ELR (cell line): ENCODE measurements at places on chromosomes 16 and 17.

- DNase-seq, result no peak
Observed at GRCh38 chr17:66830451-66830850, 4.5 kb upstream of the CACNG5 start.

DNA sequence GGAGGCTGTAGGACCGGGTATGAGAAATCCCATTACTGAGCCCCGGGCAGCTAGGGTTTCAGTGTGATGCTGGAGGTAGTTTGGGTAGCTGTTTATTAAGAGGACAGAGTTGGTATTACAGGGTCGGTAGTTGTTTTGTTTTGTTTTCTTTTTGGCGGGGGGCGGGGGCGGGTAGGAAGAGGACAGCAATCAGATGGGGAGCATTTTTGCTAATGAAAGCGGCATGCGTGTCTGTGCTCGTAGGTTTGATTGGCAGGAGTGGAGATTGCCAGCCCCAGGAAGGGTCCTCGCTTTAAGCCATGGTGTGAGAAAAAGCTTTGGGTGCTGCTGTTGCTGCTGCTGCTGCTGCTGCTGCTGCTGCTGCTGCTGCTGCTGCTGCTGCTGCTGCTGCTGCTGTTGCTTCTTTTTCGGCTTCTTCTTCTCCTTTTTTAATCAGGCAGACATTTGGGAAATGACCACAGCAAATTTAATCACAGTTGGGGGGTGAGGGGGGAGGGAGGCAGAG lies 498.5 kb upstream of the ZFHX3 start:
- DNase-seq, result no peak

DNA sequence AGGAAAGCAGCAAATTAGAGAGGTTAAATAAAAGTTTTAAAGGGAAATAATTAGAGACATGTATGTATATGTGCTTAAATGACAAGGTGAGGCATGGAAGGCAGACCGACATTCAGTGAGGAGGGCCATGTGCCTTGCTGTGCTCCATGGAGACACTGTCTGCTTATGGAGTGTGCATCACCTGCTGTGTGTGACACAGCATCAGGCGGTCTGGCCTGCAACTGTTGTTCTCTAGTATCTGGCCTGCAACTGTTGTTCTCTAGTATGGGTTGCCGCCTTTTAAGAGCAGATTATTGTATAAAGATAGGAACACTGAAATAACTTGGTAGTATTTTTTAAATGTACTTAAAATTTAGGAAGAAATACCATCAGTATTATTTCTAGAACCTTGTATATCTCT lies 225.1 kb downstream of the LGALS9B start:
- DNase-seq, result no peak

- peak; percentile 47 for DNase-seq
Observed at GRCh38 chr16:83402160-83402814, 405.5 kb upstream of the HSBP1 start.

DNA sequence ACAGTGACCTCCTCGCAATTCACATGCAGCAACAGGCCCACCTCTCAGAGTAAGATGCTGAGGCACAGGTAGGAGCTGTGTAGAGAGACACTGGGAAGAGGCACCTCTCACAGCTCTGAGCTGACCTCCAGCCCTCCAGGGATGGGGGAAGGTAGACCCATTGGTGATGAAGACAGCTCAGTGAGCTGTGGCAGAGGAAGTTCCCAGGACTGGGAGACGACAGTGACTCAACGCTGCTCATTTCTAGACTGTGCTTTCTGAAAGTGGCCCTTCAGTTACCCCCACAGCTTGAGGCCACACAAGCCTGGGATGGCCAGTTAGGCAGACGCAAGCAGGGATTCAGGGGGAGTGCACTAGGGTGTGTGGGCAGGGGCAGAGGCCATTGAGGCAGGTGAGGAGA lies 2073.2 kb downstream of the TP53TG3F start:
- DNase-seq, result no peak

GRCh38 chr16:56931892-56932720 lies at the start of gene HERPUD1:
Gene HERPUD1 (plus strand): TSS chr16:56932142. CDS start chr16:56932245, 103 bp downstream.
- DNase-seq, result peak; percentile 99
